H1 (cell line): ENCODE measurements at places on chromosomes 7 and 10.
A peak's percentile ranks its signal among the peaks of the same experiment; 100 is the strongest.

DNA sequence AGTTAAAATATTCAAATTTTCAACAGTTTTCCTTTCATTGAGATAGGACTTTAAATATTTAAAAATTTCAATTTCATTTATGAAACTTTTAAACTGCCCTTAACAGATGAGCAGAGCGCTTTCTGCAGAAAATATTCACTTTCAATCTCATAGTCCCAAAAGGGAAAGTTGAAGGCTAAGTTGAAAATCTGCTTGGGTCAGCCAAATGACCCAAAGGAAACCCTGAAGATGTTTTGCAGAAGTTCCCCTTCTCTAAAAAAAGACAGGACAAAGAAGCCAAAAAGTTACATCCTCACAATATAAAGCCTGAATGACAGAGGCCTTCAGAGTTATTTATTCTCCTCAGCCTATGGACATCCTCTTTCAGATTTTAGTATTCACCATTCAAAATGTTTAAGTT, 17.6 kb upstream of the SCIN start:
- DNase-seq, result no peak

DNA sequence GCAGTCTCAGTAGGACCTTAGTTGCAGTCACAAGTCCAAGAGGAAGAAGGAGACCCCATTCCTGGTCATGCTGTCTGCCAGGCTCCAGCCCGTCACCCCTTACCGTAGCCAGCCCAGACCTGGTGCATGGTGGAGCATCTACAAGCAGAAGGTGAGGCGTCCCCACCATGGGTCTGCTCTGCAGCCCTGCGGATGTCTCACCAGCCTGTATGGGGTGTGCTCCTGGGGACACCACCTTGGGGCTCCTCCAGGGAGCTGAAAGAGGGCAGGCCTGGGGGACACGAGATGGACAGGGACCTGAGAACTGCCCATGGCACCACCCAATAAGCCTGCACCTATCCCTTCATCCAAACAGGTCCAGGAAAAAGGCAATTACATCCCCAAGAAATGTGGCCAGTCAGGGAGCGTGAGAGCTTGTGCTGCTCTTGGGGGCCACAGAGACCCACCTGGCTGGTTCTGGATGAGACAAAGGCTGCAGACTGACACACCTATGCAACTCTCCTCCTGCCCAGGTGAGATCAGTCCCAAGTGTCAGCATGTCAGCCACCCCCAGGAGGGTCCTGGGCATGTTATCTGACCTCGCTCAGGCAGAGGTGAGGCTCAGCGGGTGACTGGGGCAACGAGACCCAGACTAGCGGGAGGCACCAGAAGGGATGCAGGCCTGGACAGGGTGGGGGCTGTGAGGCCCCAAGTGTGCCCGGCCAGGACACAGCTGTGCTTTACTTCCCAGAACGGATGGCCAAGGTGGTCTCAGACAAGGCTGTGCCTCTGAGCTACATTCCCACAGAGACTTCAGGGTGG, 84.5 kb upstream of the RET start:
- DNase-seq, result no peak

DNA sequence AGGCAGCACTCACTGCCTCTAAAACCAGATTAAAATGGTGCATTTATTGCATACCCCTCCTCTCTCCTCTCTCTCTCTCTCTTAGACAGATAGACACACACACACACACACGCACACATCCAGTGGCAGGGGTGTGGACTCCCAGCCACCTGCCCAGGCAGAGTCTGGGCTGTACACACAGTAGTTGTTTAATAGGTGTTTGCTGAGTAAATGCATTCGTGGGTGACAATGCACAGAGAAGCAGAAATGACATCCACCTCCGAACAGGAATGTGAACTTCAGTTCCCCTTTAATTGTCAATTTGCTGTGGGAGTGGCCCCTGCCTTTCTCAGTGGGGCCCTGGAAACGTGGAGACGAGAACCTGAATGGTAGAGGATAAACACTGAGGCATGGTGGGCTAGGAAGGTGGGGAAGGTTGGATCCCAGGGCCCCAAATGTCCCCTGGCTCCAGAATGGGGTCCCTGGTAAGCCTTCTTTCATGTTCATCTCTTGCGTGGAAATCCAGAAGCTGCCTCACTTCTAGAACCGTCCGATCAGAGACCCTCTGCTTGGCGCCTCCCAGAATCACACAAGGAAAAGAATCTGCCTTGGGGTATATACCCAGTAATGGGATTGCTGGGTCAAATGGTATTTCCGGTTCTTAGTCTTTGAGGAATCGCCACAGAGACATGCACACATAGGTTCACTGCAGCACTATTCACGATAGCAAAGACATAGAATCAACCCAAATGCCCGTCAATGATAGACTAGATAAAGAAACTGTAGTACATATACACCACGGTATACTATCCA, 58.5 kb upstream of the ECHDC3 start:
- no peak for DNase-seq

GRCh38 chr10:52442576-52442975, 128.5 kb downstream of the DKK1 start:
- DNase-seq, result no peak

DNA sequence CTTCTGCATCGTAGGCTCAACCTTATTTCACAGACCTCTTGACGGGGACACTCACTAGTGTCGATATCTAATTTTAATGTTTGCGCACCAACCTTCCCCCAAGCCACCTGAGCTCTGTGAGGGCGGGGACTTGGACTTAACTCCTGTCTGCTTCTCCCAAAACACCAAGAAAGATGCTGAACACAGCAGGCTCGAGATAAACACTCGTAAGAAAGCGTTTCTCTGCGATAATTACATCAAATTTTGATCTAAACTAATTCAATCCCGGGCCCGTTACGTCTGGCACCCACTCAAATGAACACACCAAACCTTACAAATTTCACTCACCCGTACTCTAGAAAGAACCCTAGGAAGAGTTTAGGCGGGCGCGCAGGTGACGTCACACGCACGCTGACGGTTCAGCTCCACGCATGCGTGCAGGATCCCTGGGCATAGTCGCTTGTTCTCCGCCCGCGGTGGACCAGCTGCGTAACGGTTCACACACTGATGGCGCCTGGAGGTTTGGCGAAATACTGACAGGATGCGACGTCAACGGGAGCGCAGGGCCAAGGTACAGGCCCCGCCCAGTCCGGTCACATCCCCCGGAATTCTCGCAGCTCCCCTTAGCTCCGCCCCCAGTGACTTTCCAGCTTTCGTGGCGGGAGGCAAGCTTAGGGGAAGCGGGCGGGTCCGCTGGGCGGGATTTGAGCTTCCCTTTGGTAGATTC, at the start of gene POT1:
Gene POT1, minus strand, starts transcription at position 359 of the 706 bp plus-strand sequence. CDS start 32,652 bp downstream, outside the sequence.
- DNase-seq, result peak; percentile 99

DNA sequence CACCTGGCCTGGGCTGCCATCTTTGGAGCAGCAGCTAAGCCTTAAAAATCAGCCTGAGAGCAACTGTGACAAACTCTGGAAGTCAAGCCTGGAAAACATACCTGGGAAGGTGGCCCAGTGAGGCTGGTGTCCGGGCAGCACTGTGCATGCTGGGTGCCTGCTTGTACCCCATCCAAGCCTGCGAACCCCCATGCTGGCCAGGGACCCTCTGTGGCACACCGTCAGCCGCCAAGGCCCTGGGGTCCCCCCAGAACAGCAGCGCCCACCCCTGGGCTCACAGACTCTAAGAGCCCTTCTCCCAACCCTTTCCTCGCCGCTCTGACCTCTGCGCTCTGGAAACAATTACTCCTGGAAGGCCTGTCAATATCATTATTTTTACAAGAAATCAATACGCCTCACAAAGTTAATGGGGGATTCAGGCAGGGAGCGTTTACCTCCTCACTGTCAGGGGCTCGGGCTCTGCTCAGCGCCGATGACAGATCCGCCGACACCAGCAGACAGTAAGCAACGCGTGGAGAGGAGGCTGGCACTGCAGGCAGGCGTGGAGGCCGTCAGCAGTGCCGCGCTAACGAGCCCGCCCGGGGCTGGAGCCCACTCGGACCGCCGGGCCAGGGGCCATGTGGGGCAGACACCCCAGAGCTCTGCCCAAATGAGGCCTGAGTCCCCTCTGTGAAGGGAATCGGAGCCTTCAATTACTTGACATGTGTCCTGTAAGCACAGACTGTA, 54.4 kb downstream of the EBF3 start:
- no peak for DNase-seq

GRCh38 chr7:30922596-30922995, 10.9 kb downstream of the AQP1 start:
- no peak for DNase-seq
